ENCODE measurements at places on chromosomes 7 and 10.

- peak; percentile 23 for DNase-seq
Observed at GRCh38 chr10:3046981-3047547, 20.3 kb upstream of the PFKP start.

GRCh38 chr7:114784746-114785145 is 137.1 kb upstream of the MDFIC start:
- no peak for DNase-seq

GRCh38 chr7:15853832-15854470 is 167.5 kb upstream of the MEOX2 start:
- peak; percentile 25 for DNase-seq

GRCh38 chr7:130473876-130474275 is 18.0 kb upstream of the MEST start:
- DNase-seq, result no peak

DNA sequence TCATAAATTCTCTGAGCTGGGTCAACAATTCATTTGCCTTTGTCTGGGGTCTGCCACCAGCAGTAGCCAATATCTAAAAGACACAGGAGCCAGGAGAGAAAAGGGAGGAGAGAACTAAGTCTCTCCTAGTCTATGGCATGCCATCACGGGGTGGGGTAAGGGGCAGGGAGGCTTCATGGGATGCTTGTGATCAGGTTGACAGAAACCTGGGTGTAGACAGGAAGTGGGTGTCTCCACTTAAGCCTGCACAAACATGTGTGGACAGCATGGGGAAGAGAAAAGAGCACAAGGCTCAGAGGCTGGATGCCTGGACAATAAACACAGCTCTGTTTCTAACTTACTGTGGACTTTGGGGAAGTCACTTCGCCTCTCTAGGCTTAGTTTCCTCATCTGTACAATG is 11.5 kb upstream of the C10orf53 start:
- DNase-seq, result no peak
